ENCODE measurements at places on chromosomes 1 and 21.

DNA sequence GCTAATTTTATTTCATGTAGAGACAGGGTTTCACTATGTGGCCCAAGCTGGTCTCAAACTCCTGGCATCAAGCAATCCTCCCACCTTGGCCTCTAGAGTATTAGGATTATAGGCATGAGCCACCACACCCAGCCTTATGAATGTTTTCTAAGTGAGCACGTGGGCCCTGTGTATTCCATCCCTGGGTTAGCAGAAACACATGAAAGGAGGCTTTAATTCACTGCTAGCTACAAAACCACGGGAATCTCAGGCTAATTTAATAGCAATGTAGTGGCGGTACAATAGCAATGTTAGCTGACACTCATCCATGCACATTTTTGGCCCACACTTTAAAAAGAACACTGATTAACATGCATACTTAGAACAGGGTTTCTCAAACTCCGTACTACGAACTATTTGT lies 32.0 kb downstream of the VTCN1 start:
- DNase-seq: no peak

- DNase-seq: no peak
These were observed 168.0 kb upstream of the DAB1 start for GRCh38 chr1:57591842-57592241.

DNA sequence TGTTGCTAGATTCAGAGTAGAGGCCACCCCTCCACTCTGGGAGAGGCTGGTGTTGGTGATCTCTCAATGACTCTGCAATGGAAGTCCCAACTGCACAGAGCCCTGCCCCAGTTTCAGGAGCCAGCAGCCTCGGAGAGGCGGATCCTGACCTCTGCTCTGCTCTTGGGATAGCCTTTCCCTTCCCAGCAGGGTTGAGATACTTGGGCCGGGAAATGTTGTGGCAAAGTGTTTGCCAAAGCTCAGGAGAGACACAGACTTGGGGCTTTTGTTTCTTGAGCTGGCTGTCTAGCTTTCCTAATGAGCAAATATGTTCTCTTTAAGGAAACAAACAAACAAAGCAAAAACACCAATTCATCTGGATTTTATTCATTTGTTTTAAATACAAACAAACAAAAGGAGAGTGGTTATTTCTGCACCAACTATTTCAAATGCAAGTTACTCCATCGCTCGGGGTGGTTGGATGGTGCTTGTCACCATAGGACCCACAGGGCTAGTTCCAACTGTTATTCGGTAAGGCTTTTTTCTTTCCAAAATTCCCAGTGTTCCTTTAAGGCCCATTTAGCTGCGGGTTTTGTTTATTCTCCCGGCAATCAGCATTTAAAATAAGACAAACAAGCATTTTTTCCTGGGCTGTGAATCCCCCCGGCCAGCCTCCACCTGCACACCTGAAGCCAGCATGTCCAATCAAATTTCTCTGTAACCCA lies 193.9 kb upstream of the LMO4 start:
- DNase-seq: no peak

- no peak for DNase-seq
These were observed 26.2 kb upstream of the SAMSN1 start for GRCh38 chr21:14572204-14572780.

- no peak for DNase-seq
These were observed 54.2 kb downstream of the SEC16B start for GRCh38 chr1:177915641-177916040.

DNA sequence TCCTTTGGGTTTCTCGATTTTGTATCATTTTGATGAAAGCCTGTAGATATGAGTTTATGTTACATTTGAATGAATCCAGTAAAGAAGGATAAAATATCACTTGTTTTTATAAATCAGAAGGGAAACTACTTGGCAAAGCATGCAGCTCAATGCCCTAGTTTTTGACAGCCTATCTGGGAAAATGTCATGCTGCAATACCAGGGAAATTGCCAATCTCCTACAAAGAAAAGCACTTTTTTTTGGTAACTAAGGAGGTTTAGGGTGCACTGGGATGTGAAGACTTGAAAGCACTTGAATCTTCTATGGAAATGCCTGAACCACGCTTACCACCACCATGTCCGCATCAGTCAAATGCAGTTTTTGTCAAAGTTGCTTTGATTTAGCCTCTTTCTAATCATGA lies 446.9 kb upstream of the LRRC7 start:
- no peak for DNase-seq

- DNase-seq: no peak
These were observed 231.7 kb upstream of the AJAP1 start for GRCh38 chr1:4422504-4423289.

Measured in right hindlimb (tissue), 1 donor.